Activated CD4-positive, CD25-positive, alpha-beta regulatory T cell treated with anti-CD3 and anti-CD28 coated beads, Interleukin-2, amount 50 U/mL, for 24 hours (primary cell): ENCODE measurements at places on chromosomes 16 and 17.

- no peak for ATAC-seq
Observed at GRCh38 chr17:58336456-58337209, 8.0 kb upstream of the TSPOAP1 start.

DNA sequence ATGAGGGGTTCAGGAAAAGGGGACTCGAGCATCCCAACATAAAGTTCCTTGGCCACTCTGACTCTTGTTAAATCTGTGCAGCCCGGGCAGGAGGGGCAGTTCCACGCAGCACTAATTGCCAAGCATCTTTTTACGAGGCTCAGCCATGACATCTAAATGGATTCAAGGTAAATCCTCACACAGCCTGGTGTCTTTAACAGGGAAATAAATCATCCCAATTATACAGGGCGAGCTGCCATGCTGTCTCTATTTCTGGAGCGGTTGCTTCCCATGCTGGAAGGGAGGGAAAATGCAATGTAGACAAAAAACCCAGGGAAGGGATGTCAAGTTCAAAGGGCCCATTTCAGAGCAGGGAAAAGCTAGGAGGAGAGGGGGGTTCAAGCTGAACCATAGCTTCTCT lies 110.0 kb downstream of the GAS7 start:
- ATAC-seq, result no peak

GRCh38 chr16:49056546-49056945 lies 225.1 kb downstream of the CBLN1 start:
- no peak for ATAC-seq

DNA sequence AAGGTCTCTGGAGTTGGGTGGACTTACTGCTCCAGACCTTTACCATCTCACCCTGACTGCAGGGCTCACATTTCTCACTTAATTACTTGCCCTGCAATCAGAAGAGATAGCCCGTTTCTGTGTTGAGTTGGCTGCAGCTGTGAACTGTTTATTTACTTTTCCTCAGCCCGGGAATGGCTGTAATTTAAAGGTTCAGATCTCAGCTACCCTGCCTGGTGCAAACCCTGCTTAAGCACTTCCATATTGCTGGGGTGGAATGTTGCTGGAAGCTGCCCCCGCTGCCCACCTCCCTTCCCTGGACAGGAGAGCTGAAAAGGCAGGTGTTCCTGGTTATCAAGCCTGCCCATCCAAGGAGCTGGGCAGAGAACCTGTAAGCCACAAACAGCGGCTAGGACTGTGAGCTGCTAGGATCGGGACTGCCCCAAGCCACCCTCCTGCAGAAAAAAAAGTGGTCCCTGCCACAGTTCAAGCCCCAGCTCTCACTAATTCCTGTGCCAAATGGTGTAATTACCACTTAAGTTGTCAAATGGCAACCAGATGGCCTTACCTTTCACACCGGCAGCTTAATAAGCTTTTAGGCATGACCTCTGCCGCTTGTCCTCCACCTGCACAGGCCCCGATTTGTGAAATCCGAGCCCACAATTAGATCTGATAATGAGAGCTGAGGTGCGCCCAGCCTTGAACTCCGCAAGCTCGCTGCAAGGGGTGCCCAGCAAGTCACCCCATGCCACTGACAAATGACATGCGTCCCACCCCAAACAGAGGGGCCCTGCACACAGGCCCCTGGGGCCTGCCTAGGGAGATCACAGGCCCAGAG lies 269.8 kb downstream of the C16orf95 start:
- ATAC-seq, result no peak

GRCh38 chr16:10001258-10001775 lies 180.9 kb downstream of the GRIN2A start:
- no peak for ATAC-seq

DNA sequence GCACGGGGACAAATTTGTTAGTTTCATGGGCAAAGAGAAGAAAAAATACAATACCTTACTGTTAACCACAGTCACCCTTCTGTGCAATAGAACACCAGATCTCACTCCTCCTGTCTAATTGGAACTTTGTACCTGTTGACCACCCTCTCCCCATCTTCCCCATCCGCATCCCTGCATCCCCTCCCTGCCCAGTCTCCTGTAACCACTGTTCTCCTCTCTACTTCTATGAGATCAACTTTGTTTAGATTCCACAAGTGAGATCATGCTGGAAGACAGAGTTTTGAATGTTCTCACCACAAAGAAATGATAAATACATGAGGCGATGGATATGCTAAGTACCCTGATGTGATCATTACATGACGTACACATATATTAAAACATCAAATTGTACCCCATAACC lies 47.7 kb downstream of the CLEC16A start:
- ATAC-seq, result no peak
